ENCODE measurements at places on chromosomes 1 and 21.

DNA sequence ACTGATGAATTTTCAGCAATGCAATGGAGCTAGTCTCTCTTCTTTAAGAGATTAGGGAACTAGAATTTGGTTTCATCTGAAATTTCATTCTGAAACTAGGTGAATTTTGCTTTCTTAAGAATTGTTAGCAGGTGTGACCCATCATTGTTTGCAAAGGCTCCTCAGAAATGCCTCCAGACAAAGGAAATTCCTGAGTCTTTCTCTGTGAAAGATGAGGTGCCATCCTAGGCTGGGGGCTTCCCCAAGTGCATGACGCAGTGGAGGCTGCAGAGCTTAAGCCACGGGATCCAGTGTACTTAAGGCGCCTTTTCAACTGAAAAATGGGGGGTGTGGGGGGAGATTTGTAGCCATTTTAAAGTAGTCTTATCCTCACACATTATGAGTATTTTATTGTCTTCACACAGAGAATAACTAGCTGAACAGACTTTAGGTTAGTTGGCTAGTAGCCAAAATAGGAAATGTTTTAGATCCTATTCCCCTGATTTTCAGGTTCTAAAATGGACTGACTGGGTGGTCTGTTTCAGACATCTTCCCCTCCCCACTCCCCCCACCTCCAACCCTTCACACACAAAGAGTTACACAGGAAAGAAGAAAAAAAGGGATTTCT is 202.0 kb downstream of the NFIA start:
- no peak for DNase-seq

DNA sequence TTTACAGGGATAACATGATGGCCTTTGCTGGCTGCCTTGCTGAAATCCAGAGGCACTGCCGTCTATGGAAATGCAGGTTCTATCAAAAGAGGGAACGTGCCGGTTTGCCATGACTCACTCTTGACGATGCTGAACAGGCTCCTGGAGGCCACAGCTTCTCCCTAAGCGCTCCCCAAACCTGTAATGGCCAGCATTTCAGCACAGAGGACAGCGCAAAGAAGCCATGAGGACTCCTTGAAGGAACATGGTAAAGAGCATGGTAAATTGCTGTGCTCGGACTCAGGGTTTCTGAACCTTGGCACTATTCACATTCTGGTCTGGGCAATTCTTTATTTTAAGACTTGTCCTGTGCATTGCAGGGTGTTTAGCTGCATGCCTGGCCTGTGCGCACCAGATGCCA is 217.5 kb downstream of the CAMTA1 start:
- DNase-seq, result peak; percentile 29

GRCh38 chr21:29384683-29385359 is 86.1 kb downstream of the BACH1 start:
- no peak for DNase-seq

- DNase-seq, result no peak
These were observed 16.9 kb downstream of the TCEANC2 start for GRCh38 chr1:54070171-54070837.

GRCh38 chr1:201706109-201706508 is 122.8 kb upstream of the IPO9 start:
- DNase-seq, result no peak

GRCh38 chr1:173099166-173099565 is 48.4 kb upstream of the TNFSF18 start:
- no peak for DNase-seq

DNA sequence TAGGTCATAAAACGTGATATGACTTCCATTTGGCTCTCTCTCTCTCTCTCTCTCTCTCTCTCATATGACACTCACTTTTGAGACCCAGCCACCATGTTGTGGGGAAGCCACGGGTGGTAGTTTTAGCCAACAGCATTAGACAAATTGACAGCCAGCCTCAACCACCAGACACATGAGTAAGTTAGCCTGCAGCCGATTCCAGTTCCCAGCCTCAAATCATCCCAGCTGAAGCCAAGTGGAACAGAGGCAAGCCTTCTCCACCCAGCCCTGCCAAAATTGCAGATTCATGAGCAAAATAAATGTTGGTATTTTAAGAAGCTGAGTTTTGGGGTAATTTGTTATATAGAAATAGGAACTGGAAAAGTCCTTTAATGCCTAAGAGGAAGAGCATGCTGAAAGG is 98.0 kb upstream of the DNAH14 start:
- DNase-seq, result no peak

DNA sequence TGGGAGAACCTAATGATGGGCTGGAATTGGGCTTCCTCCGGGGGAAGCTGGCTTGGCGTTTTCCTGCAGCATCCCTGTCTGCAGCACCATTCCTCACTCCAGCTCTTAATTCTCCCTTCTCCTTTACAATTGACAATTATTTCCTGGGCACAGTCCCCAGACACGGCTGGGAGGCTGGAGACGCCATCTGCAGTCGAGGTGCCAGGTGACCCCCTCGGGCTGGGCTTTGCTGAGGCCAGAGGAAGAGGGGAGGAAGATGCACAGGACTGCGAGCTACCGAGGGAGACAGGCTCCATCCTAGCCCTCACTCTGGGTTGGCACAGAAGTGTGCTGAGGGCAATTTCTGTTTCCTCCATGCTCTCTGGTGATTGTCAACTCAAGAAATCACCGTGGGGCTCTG is 453.8 kb downstream of the PTPRU start:
- DNase-seq, result peak; percentile 13

- no peak for DNase-seq
These were observed 6.7 kb upstream of the SNAPIN start for GRCh38 chr1:153651771-153652170.

DNA sequence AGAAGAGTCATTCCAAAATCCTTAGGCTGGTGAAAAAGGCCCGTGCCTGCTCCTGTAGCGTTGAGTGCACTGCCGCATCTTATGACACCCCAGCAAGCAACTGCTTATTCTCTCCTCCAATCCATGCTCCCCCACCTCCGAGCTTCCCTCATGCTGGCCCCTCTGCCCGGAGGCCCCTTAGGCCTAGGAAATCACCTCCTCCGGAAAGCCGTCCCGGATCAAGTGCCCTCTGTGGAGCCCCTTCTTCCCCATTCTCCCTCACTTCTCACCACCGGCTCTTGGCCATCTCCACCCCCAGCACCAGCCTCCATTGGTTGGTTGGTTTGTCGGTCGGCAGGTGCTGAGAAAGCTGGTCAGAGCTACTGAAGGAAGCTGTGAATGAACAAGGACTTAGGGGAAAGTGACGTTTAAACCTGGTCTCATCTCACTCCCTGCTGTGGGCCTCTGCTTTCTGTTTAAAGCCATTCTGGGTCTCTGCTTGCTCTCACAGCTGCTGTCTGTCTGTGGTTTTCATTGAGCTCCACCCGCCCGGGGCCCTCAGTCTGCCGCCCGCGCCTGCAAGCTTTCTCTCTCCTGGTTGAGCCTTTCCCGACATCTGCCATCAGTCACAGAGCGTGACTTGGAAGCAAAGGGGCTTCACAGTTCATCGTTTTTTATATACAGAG is 122.2 kb downstream of the KCNN3 start:
- peak; percentile 77 for DNase-seq

DNA sequence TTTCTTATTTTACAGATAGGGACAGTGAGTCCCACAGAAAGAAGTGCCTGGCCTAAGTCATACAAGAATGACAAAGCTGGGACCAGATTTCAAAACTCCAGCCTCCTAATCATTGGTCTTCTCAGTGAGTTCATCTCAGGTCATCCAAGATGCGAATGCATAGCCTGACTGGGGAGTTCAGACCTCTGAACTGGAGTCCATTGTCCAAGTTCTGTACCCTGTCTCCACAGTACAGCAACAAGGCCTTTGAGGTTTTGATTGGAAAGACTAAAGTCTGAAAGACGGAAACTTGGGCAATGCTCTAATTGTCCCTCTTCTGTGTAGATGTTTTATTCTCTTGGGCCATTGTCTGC is 62.0 kb downstream of the TNN start:
- peak; percentile 11 for DNase-seq

- no peak for DNase-seq
These were observed 51.7 kb downstream of the RYR2 start for GRCh38 chr1:237093691-237094090.

DNA sequence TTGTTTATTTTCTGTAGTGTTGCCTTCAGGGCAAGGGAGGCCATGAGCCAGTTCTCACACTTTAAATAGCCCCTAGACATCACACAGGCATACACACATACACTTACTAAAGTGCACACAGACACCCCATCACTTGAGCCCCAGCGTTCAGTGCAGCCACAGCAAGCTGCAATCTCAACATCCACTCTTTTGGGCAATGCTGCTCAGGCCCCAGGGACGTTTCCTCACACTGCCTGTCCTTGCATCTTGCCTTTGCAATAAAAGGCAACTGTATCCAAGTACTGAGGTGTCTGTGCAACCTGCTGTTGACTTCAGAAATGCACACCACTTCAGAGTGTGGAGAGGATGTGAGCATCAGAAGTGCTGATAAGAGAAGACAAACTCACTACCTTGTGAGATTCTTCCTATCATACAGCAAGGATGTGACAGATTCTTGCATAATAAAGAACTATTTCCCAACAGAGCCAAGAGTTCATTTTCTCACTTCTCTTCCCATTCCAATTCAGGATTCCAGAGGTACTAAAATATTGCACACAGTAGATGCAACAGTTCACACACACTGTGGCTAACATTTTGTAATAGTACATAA is 36.2 kb downstream of the IRF2BP2 start:
- no peak for DNase-seq

DNA sequence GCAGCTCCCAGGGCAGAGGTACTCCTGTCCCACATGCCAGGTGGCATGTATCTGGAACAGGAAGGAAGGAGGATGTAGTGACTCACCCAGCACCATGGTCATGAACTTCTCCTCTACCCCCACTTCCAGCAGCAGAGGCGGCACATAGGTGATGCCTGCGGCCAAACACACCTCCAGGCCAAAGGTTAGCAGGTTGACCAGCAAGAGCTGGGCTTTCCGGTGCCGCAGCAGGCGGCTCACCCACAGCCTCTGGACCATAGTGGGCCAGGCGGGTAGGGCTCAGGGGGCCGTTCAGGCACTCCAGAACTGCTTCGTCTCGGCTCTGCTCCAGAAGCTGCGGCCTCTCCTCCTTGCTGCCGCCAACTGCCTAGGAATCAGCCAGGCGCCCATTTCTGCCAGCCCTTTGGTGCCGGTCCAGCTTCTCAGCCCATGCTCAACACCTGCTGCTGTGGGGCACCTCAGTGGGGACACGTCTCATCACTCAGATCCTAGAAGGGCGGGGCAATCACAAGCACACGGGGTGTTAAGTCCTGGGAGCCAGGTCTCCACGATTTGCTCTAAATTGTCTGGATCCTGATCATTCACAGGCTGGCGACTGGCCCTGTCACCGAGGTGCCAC is 15.8 kb downstream of the SLC45A3 start:
- no peak for DNase-seq

DNA sequence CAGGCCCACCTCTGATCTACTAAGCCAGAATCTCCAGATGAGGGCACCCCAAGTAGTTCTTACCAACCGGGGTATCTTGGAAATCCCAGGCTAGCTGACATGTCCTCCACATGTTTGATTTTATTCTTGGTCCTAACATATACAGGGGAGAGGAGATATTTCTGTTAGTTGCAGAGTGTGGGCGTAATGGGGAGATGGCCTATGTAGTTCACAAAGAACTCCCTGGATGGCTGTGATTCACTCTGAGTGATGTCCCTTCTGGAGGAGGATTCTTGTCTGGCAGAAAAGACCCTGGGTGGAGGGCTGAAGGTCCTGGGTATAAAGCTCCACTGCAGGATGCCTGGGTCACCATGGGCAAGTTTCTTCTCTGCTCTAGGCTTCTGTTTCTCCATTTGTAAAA is 13.1 kb downstream of the MECR start:
- DNase-seq, result no peak

GRCh38 chr1:20732071-20732587 is 374 bp downstream of the SH2D5 start:
- peak; percentile 56 for DNase-seq
